Left lung (tissue), 14 donors: ENCODE measurements at places on chromosomes 7 and 10. TPM values are rescaled to one million over a fixed set of nuclear protein-coding genes. Genes with fewer than 3 reads are reported as not detected.

- H3K27ac ChIP-seq: peak overlapping the region; percentile 64
- H3K27me3 ChIP-seq: no peaks in the 10 kb centered on the region
- no peaks in the 10 kb centered on the region for H3K36me3 ChIP-seq
- DNase-seq: no peak
Measured at GRCh38 chr10:4343873-4344272, 482.1 kb upstream of the AKR1E2 start.

DNA sequence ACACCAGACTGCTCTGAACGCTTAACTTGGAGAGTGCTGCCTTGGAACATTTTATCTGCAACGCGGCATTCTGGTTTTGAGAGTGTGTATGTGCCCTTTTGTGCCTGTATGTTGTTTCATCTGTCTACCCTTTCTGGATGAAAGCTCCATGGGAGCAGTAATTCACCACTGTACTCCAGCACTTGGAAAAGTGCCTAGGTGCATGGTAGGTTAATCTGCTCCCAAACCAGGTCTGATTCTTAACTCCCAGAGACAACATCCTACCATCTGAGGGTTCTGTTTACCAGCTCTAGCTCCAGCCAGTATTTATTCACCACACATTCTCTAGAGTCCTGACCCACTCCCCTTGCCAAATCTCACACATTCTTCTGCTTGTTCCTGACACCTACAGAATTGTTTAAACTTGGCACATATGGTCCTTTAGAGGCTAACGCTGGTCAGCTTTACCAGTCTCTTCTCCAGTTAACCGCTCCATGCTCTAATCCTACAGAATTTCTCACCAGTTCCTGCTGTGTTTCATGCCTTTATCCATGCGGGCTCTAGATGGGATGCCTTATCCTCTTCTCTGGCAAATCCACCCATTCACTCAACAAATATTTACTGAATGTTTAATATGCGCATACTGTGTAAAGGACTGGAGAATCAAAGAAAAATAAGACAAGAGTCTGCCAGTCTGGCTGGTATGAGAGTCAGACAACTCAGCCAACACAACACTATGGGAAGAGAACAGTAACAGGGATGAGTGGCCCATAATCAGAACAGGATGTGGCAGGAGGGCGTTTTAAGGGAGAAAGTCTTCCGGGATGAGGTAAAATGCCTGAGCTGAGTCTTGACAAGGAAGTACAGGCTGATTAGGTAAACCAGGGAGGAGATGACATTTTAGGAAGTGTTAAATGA lies 46.3 kb downstream of the MTPN start:
- H3K36me3 ChIP-seq: no peaks in the 10 kb centered on the region
- H3K27me3 ChIP-seq: no peaks in the 10 kb centered on the region
- H3K4me3 ChIP-seq: no peak overlapping the region
- no peak for DNase-seq
- no peaks in the 10 kb centered on the region for H3K4me1 ChIP-seq

DNA sequence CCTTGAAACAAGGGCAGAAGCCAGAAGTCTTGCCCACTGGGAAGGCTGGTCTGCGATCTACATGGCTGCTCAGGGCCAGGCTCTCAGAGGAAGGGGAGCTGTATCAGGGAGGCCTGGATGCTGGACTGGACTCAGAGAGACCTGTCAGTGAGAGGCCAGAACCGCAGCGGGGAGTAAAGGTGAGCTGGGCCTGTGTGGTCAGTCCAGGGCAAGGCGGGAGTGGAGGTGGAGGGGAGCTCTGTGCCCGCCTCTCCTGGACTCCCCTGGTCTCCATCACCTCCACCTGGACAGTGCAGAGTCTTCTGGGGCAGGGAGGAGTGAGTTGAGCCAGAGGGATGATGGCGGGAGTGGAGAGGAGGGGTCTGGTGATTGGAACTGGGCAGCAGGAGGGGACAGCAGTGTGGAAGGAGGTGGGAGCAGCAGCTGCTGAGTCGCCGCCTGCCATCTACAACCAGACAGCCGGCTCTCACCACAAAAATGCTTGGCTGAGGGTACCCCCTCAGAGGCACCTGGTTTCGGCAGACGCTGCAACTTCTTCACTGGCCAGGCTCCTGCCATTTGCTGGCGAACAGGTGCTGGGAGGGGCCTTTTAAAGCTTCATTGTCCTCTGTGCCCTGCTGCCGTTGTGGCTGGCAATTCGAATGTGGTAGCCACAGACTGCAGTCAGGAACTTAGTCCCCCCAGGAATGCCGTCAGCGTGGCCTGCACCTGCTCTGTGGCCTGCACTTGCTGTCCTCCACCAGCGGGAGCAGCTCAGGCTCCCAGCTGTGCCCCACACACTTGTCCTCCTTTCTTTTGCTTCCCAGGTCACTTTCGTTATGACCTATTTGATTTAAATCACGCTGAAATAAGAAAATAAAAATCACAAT lies 3.5 kb downstream of the RASSF4 start:
- H3K27me3 ChIP-seq: no peaks in the 10 kb centered on the region
- no peak overlapping the region for H3K4me3 ChIP-seq
- H3K4me1 ChIP-seq: peaks cover 58% of the 10 kb centered on the region
- no peaks in the 10 kb centered on the region for H3K36me3 ChIP-seq

GRCh38 chr7:71173955-71174354 lies 42.0 kb downstream of the GALNT17 start:
- peak; percentile 24 for DNase-seq
- no peak overlapping the region for H3K4me3 ChIP-seq
- no peaks in the 10 kb centered on the region for H3K36me3 ChIP-seq
- H3K4me1 ChIP-seq: no peaks in the 10 kb centered on the region
- H3K27me3 ChIP-seq: no peaks in the 10 kb centered on the region
- no peak overlapping the region for H3K27ac ChIP-seq

GRCh38 chr7:80614851-80615271 lies 23.6 kb upstream of the CD36 start:
- no peak overlapping the region for H3K4me3 ChIP-seq
- H3K27ac ChIP-seq: peak overlapping the region; percentile 59
- no peaks in the 10 kb centered on the region for H3K27me3 ChIP-seq
- DNase-seq: no peak
- H3K36me3 ChIP-seq: no peaks in the 10 kb centered on the region

DNA sequence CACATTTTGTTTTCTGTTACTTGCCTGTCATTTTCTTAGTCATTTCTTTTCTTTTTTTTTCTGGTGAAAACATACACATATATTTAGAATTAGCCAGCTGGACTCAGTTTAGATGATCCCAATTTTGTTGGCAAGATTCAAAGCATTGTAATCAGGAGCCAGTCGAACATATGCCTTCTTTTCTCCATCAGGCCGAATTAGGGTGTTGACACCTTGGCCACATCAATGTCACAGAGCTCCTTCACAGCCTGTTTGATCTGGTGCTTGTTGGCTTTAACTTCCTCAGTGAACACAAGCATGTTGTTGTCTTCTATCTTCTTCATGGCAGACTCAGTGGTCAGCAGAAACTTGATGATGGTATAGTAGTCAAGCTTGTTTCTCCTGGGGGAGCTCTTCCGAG lies 32.6 kb downstream of the PHF14 start:
- H3K4me3 ChIP-seq: no peak overlapping the region
- H3K4me1 ChIP-seq: no peaks in the 10 kb centered on the region
- H3K36me3 ChIP-seq: no peaks in the 10 kb centered on the region
- H3K27ac ChIP-seq: no peak overlapping the region
- H3K27me3 ChIP-seq: no peaks in the 10 kb centered on the region

GRCh38 chr10:43264344-43264964 lies 2.4 kb downstream of the RASGEF1A start:
- no peaks in the 10 kb centered on the region for H3K36me3 ChIP-seq
- H3K4me1 ChIP-seq: peaks cover 9% of the 10 kb centered on the region
- no peak for DNase-seq

- H3K36me3 ChIP-seq: no peaks in the 10 kb centered on the region
- H3K27me3 ChIP-seq: no peaks in the 10 kb centered on the region
- H3K4me1 ChIP-seq: no peaks in the 10 kb centered on the region
- H3K4me3 ChIP-seq: no peak overlapping the region
Measured at GRCh38 chr7:38905056-38905759, 3.8 kb downstream of the VPS41 start.

The PDGFA gene
- polyA plus RNA-seq: 42.2 TPM

The MYL7 gene
- polyA plus RNA-seq: 0.82 TPM

The GATA3 gene
- polyA plus RNA-seq: 2.1 TPM

The NEURL1 gene
- polyA plus RNA-seq: 1.5 TPM

The PTF1A gene
- not detected for polyA plus RNA-seq
